ENCODE measurements at places on chromosomes 6 and 20. TPM values are rescaled to one million over a fixed set of nuclear protein-coding genes. Genes with fewer than 3 reads are reported as not detected.

Gene DPPA5
- not detected for polyA plus RNA-seq

Gene LPIN3
- 9.5 TPM for polyA plus RNA-seq

Gene LGSN
- polyA plus RNA-seq, result not detected

Gene NKAPL
- not detected for polyA plus RNA-seq

Gene GABRR1
- not detected for polyA plus RNA-seq

Gene TTLL9
- 0.09 TPM for polyA plus RNA-seq

Gene PPIL6
- 8.7 TPM for polyA plus RNA-seq

Gene SRSF3
- 160 TPM for polyA plus RNA-seq

Gene DNAH8
- polyA plus RNA-seq, result not detected

Gene BCAS1
- 0.27 TPM for polyA plus RNA-seq

Gene ATP9A
- polyA plus RNA-seq, result 11.3 TPM

Gene CLPSL2
- polyA plus RNA-seq, result not detected

Gene GPR6
- not detected for polyA plus RNA-seq

Gene TRIM10
- not detected for polyA plus RNA-seq
